Cerebellum (tissue), 4 donors: ENCODE measurements at places on chromosomes 4 and X. TPM values are rescaled to one million over a fixed set of nuclear protein-coding genes. Genes with fewer than 3 reads are reported as not detected.

Gene TCP11X2
- total RNA-seq = 2.9 TPM

Gene TSR2
- total RNA-seq = 7.2 TPM

Gene ATP11C
- total RNA-seq = 42.3 TPM

Gene GABRB1
- total RNA-seq = 48.8 TPM

Gene GAB3
- 2.1 TPM for total RNA-seq

Gene ADH1A
- total RNA-seq = not detected

Gene CLIC2
- 3.1 TPM for total RNA-seq

Gene HTT
- total RNA-seq = 83.8 TPM

Gene IBSP
- 0.27 TPM for total RNA-seq

Gene IL15
- total RNA-seq = 1.1 TPM

Gene AMOT
- total RNA-seq = 15.4 TPM

Gene FAM47C
- total RNA-seq = not detected

Gene ASMT
- total RNA-seq = 0.45 TPM

Gene FAM236A
- not detected for total RNA-seq

Gene TLR7
- total RNA-seq = 1.2 TPM

Gene ERAS
- total RNA-seq = 0.27 TPM

Gene GPC3
- total RNA-seq = 13.8 TPM

Gene RPL9
- 1,493 TPM for total RNA-seq

Gene HELT
- total RNA-seq = not detected

Gene BGN
- 7.9 TPM for total RNA-seq

Gene PLAC1
- not detected for total RNA-seq

Gene RPA4
- 0.91 TPM for total RNA-seq

Gene BRS3
- total RNA-seq = not detected

Gene MAB21L2
- total RNA-seq = 4.9 TPM

Gene STS
- 8.9 TPM for total RNA-seq

Gene LRIT3
- 0.36 TPM for total RNA-seq

Gene SMR3A
- total RNA-seq = not detected

Gene MAGEA9B
- not detected for total RNA-seq

Gene KLF8
- 18.4 TPM for total RNA-seq

Gene ADH7
- not detected for total RNA-seq

Gene CYBB
- total RNA-seq = 10.3 TPM

Gene FABP2
- total RNA-seq = not detected

Gene ATP7A
- total RNA-seq = 12.9 TPM

Gene TMEM156
- 0.09 TPM for total RNA-seq

Gene FANCB
- 14.2 TPM for total RNA-seq

Gene NAA11
- not detected for total RNA-seq

Gene CFP
- 1.4 TPM for total RNA-seq

Gene SGMS2
- 5.2 TPM for total RNA-seq

Gene KIF4A
- total RNA-seq = 5.7 TPM

Gene ABLIM2
- total RNA-seq = 14.2 TPM

Gene GBA3
- 0.82 TPM for total RNA-seq

Gene SPANXA2
- total RNA-seq = not detected

Gene BMX
- total RNA-seq = 0.09 TPM

Gene XPNPEP2
- 1.5 TPM for total RNA-seq

Gene CT83
- not detected for total RNA-seq

Gene LEF1
- total RNA-seq = 18.1 TPM
